Gastroesophageal sphincter (tissue), 4 donors: ENCODE measurements at places on chromosomes 11 and 22.
A peak's percentile ranks its signal among the peaks of the same experiment; 100 is the strongest.

DNA sequence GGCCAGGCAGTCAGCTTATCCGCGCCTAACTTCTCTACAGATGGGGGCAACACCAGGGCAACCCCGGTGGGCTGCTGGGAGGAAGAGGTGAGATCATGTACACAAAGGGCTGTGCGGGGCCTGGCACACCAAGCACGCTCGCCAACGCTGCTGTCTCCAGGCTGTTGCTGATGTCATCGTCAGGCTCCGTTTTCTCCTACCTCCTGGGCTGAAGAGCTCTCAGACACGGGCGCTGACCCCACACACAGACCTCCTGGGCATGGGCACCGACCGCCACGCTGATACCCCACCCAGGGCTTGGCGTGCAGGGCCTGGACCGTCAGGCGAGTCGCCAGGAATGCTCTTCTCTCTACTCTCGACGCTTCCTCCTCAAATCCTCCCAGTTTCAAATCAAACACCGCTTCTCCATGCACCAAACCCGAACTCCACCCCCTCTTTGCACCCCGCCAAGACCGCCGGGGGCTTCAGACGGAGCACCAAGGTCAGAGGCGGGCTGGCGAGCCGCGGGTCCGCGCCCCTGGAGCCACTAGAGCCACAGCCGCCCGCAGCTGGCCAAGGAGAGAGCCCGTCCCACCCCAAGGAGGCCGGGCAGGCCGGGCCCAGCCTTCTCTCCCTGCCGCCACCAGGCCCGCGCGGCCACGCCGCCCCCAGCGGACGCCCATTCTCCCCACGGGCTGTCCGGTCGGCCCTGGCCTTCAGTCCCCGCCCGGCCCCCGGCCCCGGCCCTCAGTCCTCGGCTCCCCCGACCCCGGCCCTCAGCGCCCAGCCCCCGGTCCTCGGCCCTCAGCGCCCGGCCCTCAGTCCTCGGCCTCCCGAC is 772 bp downstream of the SBF1 start:
- peak; percentile 30 for ATAC-seq

GRCh38 chr11:32779136-32779535 is 15.3 kb downstream of the CCDC73 start:
- ATAC-seq: no peak

- no peak for ATAC-seq
Observed at GRCh38 chr11:106708348-106708747, 309.9 kb downstream of the GUCY1A2 start.

DNA sequence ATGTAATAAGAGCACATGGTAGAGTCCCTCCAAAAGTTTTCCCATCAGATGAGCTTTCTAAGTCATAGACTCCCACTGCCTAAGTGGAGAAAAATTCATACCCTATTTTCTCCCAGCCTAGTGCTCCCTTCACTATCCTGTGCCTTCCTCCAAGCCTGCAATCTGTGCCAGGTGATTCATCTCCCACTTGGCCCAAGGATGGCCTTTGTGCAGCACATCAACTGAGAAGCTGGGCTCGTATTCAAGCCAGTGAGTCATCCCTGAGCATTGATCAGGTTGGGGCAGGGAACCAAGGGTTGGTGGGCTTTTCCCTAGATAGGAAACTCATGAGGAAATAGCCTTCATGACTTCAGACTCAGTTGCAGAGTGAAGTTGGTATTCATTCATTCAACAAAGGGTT is 64.6 kb downstream of the PANX1 start:
- ATAC-seq: no peak

GRCh38 chr11:120182790-120183491 is 27.9 kb upstream of the OAF start:
- no peak for ATAC-seq

- no peak for ATAC-seq
Observed at GRCh38 chr11:11940551-11940950, 67.9 kb downstream of the DKK3 start.
